Left ventricle myocardium superior (tissue), 1 donor: ENCODE measurements at places on chromosomes 2 and 18. TPM values are rescaled to one million over a fixed set of nuclear protein-coding genes. Genes with fewer than 3 reads are reported as not detected.

DNA sequence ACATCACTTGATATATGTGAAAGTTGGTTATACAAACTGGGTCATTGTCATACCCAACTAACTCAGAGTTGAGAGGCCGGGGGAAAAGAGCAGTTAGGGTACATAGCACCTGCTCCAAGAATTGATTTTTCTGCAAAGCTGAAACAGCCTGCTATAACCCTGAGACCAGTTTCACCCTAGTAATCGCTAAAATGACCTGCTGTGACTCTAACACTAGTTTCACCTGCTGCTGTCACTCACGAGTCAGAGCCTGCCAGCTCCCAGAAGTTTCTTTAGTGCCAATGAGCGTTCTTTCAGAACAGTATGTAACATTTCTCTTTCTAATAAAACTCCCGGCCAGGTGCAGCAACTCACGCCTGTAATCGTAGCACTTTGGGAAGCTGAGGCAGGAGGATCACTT lies 28.0 kb downstream of the SRSF7 start:
- peak; percentile 38 for DNase-seq

DNA sequence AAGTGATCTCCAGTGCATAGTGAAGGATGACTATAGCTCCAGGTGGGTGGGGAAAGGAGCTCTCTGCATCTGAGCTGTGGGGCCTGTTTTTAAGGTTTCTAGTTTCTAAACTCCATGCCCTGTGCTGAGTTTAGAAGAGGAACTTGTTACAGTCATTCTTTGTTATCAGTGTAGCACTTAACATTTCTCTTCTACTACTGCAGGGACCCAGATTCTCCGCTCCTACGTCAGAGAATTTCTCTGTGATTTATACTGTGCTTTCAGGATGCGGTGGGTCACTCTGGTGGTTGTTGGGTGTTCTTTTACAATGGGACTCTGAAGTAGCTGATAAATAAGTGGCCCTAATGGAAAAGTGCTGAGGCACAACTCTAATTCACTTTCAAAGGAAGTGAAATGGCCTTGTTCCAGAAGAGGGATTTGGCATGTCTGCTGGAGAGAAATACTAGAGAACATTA lies 122.0 kb downstream of the WDSUB1 start:
- no peak for DNase-seq

- DNase-seq: no peak
Measured at GRCh38 chr18:43422518-43422917, 145.2 kb upstream of the SYT4 start.

DNA sequence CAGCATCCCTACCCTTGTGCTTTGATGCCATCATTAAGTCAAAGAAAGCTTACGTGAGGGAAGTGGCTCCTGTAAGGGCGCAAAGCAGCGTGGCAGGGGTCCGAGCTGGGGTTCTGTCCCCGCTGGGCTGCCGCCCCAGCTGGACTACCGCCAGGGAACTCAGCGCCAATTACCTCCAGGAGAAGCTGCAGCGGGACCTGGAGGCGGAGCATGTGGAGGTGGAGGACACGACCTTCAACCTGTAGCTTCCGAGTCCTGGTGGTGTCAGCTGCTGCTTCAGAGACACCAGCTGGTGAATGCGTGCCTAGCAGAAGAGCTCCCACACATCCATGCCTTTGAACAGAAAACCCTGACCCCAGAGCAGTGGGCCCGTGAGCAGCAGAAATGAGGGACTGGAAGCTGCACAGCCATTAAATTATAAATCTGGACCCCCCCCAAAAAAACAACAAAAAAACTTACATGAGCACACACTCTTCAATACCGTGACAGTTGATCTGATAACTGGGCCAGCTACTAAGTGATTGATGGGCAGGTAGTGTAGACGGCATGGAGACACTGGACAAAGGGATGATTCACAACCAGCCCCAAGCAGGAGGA lies 20.1 kb upstream of the YES1 start:
- DNase-seq: peak; percentile 39

ANKRD53 gene
- total RNA-seq: 0.92 TPM

GRCh38 chr2:35410431-35411061 lies 945.0 kb upstream of the CRIM1 start:
- DNase-seq: peak; percentile 61

RAB27B gene
- 0.10 TPM for total RNA-seq

GRCh38 chr2:5539282-5540165 lies 152.7 kb upstream of the SOX11 start:
- DNase-seq: no peak

- no peak for DNase-seq
Measured at GRCh38 chr18:36536426-36536825, 238.9 kb downstream of the FHOD3 start.

- no peak for DNase-seq
Measured at GRCh38 chr2:57987835-57988573, 58.6 kb upstream of the VRK2 start.

DNA sequence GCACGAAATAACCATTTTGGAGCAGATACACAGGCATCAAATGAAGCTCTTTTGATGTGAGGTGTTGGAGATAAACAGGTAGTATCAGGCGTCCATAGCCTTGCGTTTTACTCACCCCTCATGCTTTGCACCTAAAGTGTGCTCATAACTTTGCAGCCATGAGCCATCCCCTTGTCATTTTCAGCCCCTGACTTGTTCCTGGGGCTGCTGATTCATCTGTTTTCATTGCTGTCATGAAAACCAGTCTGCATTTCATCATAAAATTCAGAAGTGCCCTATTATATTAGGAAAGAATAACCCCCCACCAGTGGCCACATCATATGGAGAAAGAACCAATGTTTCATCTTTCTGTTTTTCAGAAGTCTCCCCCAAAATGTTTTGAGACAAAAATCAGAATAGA lies 329.7 kb upstream of the NRP2 start:
- no peak for DNase-seq

NTSR2 gene
- total RNA-seq: not detected

DNA sequence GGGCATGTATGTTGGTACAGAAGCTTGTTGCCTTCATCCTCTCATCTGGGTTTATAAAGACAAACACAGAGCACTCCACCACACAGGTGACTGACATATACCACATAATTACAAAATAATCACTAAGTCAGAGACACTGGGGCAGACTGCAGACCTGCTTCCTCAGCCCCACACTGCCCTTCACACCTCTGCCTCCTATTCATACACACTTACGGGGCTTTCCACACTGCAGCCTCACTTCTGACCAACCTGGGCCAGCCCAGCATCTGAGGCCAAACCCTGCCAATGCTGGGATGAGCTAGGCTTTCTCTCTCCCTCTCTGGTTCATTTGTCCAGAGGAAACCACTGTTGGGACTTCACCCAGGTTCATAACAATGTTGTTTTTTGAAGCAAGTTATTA lies 4.5 kb downstream of the EMX1 start:
- DNase-seq: no peak

DNA sequence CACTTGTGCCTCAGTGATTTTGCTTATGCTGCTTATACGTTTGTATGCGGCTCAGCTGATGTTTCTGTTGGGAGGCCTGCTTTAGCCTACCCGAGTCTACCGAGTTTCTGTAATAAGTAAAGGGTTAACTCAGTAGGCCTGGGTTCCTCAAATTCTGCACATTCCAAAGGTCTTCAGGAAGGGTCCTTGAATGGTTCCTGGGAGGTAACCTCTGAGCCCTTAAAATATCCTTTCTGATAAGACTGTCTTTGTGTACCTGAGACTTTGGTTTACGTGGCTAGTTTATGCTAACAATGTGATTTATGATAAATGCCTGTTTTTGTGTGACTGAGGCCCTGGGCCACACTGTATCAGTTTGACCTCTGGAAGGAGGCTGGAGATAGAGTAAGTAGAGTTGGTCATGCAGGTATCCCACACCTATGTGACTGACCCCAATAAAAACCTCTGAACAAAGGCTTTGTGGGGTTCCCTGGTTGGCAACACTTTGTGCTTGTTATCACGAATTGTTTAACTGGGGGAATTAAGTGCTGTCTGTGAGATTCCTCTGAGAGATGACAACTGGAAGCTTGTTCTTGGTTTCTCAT lies 18.9 kb upstream of the PNPT1 start:
- DNase-seq: no peak

- no peak for DNase-seq
Measured at GRCh38 chr2:68936427-68936826, 16.3 kb downstream of the GKN2 start.

DNA sequence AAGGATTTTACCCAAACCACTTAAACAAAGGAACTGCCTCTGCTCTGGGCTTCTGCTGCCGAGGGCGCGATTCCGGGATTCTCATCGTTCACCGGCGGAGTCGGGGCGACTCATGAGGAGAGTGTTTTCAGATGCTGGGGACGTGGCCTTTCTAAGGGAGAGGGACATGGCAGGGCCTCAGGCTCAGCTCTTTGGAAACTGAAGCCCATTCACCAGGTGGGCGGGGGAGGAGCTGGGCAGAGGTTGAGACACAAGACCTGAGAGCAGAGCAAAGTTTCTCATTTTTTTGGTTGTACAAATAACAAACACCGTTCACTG lies 29.8 kb downstream of the NFATC1 start:
- no peak for DNase-seq

GRCh38 chr18:65753520-65753919 lies 2.7 kb downstream of the CDH7 start:
- DNase-seq: no peak

GRCh38 chr2:37223131-37223530 lies 8.3 kb downstream of the CEBPZ start:
- no peak for DNase-seq

GRCh38 chr2:45739796-45740485 lies 88.5 kb downstream of the PRKCE start:
- DNase-seq: no peak

GRCh38 chr18:63542069-63542468 lies at the start of gene SERPINB12:
Gene SERPINB12, plus strand, starts transcription at chr18:63542369. Its CDS starts 13,791 bp downstream, at chr18:63556160.
- DNase-seq: no peak

GRCh38 chr2:190663839-190664238 lies 15.0 kb downstream of the NAB1 start:
- no peak for DNase-seq

- no peak for DNase-seq
Measured at GRCh38 chr18:41703744-41704530, 251.1 kb upstream of the PIK3C3 start.

IL1RL1 gene
- total RNA-seq: 2.5 TPM

IRS1 gene
- total RNA-seq: 24.1 TPM

COBLL1 gene
- 17.0 TPM for total RNA-seq

DNA sequence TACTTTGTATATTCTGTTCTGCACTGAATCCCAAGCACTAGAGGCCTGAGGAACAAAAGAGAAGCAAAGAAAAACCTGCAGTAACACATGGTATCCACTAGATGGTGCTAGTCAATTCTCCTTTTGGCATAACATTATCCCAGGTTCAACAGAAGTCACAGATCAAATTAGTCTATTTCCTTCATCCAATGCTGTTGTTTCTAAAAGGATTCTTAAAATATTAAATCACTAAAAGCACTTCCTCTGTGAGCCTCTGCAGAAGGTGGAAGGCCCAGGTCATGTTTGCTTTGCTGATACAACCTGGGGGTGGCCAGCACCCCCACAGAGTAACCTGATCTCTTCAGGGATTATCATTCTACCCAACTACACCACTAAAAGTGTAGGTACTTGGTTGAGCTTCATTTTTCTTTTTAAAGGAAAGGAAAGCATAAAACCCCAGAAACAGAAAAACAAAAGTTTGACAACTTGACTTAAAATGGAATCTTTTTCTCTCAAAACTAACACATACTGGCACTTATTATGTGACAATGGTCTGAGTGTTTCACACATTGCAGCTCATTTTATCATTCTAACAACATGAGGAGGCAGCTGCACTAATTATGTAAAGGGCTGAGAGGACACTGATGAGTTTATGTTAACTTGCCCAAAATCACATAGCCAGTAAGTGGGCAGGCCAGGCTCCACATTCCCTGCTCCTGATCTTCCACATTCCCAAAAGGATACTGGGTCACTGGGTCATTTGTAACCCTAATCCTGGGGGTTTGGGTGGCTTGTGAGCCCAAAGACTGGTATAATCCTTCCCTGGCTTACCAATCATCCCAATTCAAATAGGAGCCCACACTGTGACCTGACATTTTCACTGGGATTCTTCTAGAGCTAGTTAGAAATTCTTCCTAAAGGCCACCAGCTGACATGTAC lies 66.8 kb upstream of the DNER start:
- no peak for DNase-seq

TNFAIP6 gene
- total RNA-seq: 2.4 TPM

DNA sequence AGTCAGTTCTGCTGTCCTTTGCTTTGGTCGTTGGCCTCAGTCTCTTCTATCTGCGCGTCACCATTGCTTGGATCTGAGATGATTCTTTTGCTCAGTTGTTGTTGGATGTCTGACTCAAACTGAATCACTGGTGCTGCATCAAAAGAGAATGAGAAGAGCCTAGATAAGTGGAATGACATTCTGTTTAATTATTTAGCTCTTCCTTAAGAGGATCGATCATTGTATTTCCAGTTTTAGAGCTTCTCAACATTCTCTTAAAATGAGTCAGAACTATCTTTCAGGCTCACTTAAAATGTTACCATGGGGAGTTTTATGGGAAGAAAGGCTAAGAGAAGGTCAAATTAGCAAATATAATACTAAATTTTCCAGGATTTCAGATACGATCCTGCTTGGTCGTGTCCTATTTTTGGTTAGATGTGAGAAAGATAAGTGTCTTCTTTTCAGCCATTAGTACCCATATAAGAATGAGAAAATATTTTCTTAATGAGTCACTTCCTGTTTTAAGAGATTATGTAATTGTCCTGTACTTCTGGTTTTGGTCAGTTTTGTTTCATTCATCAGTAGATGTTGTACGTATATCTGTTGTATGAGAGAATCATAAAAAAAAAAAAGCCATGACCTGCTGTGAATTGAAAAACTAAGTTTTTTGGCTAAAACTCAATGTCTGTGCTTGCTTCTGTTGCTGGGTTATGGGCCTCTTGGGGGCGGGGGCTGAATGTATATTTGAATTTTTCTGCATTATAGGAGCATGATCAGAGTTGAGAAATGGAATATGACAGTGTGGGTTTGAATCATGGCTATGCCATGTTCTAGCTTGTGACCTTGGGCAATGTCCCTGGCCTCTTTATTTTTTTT lies 31.6 kb upstream of the CASP10 start:
- DNase-seq: no peak

- peak; percentile 75 for DNase-seq
Measured at GRCh38 chr18:50194631-50195532, at the start of gene MYO5B. Gene MYO5B, minus strand, starts transcription at chr18:50195147. Its CDS starts 354 bp downstream, at chr18:50194793.

CDCA7 gene
- 1.4 TPM for total RNA-seq
